BJ (cell line): ENCODE measurements at places on chromosomes 7 and 10. TPM values are rescaled to one million over a fixed set of nuclear protein-coding genes. Genes with fewer than 3 reads are reported as not detected.

CELF2 gene
- 7.6 and 8.8 TPM in 2 replicates for polyA plus RNA-seq

RAB19 gene
- not detected in 2 replicates for polyA plus RNA-seq

WAPL gene
- 8.8 and 15.1 TPM in 2 replicates for polyA plus RNA-seq

VTI1A gene
- polyA plus RNA-seq: 13.4 and 18.5 TPM in 2 replicates

ITPRID1 gene
- polyA plus RNA-seq: not detected in 2 replicates

ERVW-1 gene
- polyA plus RNA-seq: not detected in 2 replicates

POM121L12 gene
- polyA plus RNA-seq: not detected in 2 replicates

CUZD1 gene
- 0.64 and 0.85 TPM in 2 replicates for polyA plus RNA-seq

- DNase-seq: no peak
Observed at GRCh38 chr7:4484545-4484944, 197.6 kb upstream of the FOXK1 start.

DNA sequence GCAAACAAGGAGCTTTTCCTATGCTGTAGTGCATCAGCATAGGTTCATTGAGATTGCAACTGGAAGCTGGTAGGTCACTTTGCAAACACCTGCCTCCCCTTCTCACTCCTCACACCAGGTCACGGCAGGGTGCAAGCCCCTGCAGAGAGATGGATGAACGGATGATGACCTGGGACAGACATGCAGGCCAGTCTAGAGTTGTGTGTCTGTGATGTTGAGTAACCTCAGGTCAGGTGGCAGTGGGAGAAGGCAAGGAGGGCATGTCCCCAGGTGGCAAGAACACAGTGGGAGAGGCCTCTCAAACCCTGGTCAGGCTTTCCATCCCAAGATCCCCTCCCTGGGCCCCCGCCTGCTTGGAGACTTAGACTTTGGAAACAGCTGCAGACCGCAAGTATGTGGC, 197.1 kb upstream of the LYZL2 start:
- no peak for DNase-seq

DNA sequence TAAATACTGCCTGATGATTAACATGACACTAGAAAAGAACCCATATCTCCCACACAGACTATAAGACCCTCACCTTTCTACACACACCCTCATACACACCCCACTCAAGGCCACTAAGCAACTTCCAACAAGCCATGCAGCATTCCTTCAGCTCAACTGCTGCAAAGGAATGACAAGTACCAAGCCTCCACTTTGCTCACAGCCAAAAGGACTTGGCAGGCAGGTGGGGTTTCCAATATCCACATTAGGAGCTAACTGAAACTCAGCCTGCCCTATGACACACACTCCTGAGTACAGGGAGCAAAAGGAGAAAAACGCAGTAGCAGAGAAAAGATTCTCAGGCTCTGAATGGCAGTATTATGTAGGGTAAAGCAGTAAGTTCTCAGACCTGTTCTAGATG, 13.4 kb downstream of the USP54 start:
- DNase-seq: no peak

- no peak for DNase-seq
Observed at GRCh38 chr7:151248346-151249033, at the start of gene SMARCD3. Gene SMARCD3 (minus strand): TSS chr7:151248694. CDS start chr7:151248562, 132 bp downstream.

- no peak for DNase-seq
Observed at GRCh38 chr10:133116455-133116854, 28.7 kb downstream of the ADGRA1 start.

DNA sequence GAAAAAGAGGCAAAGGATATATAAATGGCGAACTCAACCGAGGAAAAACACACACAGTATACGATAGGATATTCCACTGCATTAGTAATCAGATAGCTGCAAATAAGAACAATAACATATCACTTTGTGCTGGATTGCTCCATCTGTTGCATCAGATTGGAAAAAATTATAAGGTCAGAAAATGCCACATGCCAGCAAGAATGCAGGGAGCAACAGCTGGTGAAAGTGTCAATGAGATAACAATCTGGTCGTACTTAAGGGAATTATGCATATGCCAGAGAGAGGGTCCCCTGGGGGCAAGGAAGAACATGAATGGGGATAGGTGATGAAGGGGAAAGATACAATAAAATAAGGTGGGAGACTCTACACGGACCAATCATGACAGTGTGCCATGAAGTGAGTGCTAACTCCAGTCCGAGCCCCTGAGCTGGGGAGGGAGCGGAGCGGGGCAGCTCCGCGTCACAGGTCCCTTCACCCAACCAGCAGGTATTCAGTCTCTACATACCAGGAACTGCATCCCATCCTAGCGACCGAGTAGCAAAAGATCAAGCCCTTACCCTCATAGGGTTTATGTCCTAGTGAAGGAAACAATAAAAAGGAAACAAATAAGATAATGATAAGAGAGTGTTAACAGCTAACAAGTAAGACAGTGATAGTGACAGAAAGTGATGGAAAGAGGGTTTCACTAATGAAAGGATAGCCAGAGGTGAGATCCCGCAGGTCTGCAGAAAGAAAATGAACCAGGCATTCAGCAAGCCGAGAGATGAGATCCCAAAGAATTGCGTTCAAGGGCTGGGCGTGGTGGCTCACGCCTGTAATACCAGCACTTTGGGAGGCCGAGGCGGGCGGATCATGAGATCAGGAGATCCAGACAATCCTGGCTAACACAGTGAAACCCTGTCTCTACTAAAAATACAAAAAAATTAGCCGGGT, 9.4 kb downstream of the MPP7 start:
- DNase-seq: no peak

DNA sequence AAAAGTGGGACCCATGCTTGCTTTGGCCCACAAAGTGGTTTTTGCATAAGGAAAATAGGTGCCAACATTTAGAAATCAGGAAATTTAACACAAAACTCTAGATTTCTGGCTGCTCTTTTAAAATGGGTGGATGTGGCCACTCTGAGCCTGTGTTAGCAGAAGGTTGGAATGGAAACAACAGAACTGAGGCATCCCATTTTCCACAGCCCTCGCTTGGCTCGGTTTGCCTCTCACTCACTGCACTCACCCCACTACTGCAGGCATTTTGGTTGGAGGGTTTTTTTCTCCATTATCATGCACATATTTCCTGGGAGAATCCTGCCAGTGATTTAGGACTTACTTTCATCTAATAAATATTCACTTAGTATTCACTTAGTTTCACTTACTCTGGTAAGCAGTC, 178.9 kb downstream of the BICC1 start:
- no peak for DNase-seq

DNA sequence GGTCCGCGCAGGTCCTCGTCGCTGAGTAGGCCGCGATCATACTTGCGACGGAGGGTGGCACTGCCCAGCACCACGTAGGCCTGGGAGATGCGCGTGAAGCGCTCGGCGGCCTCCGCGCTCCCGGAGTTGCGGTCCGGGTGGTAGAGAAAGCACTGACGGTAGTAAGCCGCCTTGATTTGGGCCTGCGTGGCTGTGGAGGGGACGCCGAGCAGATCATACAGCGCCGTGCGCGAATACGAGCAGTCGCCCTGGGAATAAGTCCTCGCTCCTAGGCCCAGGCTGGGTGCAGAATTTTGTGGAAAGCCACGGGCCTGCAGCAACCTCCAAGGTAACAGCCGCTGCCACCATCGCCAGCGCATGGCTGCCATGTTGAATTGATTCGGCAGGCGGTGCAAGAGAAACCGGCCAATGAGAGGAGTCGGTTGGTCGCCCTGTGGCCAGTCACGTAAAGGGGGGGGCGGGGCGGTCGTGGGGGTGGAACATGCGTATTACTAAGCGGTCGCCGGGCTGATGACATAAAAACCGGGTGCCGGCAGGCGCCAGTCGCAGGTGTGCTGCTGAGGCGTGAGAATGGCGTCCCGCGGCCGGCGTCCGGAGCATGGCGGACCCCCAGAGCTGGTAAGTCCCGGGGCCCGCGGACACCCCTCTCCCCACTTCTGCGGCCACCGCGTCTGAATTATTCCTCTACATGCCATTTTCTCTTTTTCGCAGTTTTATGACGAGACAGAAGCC, at the start of the genes BUD23 and DNAJC30:
TSS of gene BUD23 (plus strand) at position 542 of the 732 bp plus-strand sequence. CDS start at position 571, 29 bp downstream.
TSS of gene DNAJC30 (minus strand) at position 398 of the 732 bp plus-strand sequence. CDS start at position 368, 30 bp downstream.
- peak; percentile 61 for DNase-seq

- no peak for DNase-seq
Observed at GRCh38 chr10:29931833-29932232, 127.6 kb downstream of the JCAD start.

DNA sequence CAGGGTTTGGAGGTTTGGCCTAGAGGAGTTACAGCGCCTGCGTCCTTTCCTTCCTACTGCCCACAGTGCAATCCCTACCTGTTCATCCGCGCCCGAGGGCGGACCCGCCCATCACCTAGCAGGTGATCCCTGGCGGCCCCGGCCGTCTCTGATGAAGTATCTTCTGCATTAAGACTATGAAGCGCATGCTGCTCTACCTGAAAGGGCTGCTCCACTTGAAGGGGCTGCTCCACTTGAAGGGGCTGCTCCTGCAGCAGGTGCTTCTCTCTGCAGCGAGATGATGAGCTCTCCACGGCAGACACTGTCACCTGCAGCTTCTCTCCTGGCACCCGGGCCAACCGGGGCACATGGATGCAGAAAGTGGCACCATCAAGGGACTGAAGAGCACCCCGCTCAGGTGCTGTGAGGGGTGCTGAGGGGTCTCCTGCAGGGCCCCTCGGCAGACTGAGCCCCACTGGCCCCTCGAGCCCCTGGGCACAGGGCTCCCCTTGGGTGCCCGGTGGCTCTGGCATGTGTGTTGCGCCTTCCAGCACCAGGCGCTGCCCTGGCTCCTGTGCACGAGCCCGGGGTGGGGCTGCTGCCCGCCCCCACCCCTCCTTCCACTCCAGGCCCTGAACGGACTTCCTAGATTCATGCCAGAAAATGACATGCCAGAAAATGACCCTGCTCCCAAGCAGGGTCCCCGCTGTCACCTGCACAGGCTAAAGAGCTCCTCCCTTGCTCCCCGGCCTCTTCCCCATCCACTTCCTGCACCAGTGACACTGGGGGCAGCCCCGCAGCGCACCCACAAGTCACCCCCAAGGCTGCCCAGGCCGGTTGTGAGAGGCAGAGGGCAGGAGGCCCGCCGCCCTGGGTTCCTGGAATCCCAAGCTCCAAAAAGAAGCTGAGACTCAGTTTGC, 29.4 kb downstream of the WDR86 start:
- DNase-seq: no peak

- no peak for DNase-seq
Observed at GRCh38 chr7:108261560-108262255, 131.5 kb upstream of the LAMB4 start.

DNA sequence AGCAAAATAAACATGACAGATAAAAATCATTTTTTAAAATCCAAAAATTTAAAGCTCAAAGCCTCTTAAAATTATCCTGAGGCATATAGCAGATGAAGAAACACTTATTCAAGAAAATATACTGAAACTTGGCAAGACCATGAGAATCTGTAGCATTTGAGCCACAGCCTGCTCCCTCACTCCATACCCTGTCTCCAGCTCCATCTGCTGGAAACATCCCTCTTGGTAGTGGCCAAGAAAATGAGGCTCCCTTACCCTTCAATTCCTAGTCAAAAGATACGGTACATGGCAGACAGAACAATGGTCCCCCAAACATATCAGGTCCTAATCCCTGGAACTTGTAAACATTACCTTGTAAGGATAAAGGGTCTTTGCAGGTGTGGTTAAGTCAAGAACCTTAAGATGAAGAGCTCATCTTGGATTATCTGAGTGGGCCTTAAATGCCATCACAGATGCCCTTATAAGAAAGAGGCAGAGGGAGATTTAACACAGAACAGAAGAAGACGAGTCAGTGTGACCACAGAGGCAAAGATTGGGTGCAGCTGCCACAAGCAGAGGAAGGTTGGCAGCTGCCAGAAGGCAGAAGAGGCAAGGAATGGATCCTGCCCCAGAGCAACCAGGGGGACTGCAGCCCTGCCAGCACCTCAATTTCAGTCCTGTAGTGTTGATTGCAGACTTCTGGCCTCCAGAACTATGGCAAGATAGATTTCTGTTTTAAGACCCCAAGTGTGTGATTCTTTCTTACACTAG, 149.4 kb downstream of the ZNF248 start:
- DNase-seq: no peak

GRCh38 chr7:3537210-3537875, 236.3 kb downstream of the SDK1 start:
- DNase-seq: no peak

- DNase-seq: no peak
Observed at GRCh38 chr10:119268428-119268827, 61.1 kb downstream of the GRK5 start.

GRCh38 chr7:105011141-105011830, 2.7 kb upstream of the KMT2E start:
- DNase-seq: no peak

DNA sequence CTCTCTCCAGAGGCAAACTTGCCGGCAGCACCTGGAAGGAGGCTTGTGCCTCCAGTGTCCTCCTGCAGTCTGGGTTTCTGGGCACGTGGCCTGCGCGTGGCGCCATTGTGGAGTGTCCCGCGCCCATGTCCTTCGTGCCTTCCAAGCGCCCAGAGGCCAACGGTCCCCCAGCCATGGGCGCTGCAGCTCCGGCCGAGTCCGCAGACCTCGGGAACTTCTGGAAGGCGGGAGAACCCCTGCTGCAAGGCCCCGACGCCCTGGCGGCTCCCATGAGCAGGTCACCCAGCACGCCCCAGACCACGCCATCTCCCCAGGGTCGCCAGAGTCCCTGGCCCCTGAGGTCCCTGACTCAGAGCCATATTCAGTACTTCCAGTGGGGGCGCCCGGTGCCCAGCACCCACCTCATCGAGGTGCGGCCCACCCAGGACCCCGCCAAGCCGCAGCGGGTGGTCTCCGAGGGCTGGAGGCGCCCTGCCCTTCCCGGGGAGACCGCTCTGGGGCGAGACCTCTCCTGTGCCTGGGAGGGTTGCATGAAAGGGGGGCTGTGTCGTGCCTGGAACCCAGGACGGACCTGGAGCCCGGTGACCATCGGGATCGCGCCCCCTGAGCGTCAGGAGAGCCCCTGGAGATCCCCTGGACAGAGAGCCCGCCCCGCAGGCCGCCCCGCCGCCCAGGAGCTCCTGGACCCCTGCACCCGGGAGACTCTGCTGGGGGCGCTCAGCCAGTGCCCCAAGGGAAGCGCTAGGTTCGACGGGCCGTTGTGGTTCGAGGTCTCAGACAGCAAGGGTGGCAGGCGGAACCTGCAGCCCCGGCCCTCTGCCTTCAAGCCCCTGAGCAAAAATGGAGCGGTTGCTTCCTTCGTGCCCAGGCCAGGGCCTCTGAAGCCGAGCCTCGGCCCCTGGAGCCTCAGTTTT, at the start of gene POM121L12:
TSS of gene POM121L12 (plus strand) at position 135 of the 914 bp plus-strand sequence. CDS start at position 174, 39 bp downstream.
- DNase-seq: no peak

- no peak for DNase-seq
Observed at GRCh38 chr7:21113609-21114415, 314.1 kb upstream of the SP4 start.

DNA sequence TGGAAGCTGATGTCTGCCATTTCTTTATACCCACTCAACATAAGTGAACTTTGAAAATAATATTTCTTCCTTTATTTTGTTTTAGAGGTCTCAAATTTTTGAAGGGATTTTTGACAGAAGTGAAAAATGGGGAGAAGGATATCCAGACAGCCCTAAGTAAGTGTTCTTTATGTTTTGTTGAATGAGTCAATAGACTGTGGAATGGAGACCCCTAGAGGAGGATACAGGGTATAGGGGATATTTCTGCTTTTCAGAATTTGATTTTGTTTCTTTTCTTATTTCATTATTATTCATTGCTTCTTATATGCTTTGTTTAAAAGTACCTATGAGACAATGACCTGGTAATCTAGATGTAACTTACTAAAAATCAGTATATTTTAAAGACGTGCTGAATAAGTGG, 34.4 kb downstream of the PLEKHA8 start:
- DNase-seq: no peak
